ENCODE measurements at places on chromosomes 11 and 22.

DNA sequence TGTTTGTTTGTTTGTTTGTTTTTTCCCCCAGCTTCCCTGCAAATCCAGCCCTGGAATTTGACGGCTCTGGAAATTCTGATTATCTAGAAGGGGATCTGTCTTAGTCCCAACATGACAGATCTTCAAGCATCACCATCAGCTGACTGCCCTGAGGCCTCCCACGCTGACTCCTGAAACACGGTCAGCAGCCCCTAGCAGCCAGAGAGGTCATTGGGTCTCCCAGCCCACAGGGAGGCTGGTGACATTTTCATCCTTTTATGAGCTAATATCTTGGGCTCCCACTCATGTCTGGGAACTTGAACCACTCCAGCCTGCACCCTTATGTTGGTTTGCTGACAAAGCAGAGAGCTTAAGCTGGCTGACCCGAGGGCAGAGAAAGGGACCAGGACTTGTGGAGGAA, 66.0 kb upstream of the TIMP3 start:
- no peak for DNase-seq

DNA sequence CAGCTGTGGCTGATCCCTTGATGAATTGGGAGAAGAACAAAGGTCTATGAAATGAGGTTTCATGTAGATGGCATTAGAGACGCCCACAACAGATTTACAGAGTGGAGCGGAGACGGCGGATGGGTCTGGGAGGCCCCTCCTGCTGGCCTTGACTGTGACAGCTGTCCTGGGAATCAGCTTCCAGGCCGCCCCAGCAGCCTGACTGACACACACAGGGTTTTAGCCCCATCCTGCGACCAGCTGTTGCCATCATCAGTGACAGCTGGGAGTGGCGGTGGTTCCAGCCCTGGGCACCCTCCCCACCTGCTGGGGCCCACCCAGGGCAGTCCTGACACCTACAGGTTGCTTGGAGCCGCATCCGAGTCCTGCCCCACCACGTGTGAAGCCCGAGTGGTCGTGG, 64.0 kb upstream of the PPP6R3 start:
- no peak for DNase-seq

- DNase-seq, result no peak
These were observed 59.6 kb downstream of the MTNR1B start for GRCh38 chr11:93028960-93029522.

- DNase-seq, result no peak
These were observed 33.0 kb downstream of the GAS2 start for GRCh38 chr11:22699388-22699787.

DNA sequence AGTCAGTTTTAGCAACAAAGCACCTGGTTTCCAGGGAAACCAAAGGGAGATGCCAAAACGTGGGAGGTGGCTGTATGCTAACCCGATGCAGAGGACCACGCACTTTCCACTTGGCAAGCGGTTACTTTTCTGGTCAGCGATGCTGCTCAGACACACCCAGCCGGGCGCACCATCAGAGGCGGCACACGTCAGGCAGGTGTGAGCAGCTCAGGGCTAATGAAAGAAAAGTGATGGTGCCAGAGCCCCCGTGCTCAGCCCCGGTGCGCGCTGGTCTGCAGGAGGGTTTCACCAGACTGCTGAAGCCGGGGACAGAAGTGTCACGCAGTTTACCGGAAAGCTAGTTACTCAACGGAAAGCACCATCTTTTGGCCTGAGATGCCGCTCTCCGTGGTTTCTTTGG, 5.7 kb downstream of the LTO1 start:
- no peak for DNase-seq

DNA sequence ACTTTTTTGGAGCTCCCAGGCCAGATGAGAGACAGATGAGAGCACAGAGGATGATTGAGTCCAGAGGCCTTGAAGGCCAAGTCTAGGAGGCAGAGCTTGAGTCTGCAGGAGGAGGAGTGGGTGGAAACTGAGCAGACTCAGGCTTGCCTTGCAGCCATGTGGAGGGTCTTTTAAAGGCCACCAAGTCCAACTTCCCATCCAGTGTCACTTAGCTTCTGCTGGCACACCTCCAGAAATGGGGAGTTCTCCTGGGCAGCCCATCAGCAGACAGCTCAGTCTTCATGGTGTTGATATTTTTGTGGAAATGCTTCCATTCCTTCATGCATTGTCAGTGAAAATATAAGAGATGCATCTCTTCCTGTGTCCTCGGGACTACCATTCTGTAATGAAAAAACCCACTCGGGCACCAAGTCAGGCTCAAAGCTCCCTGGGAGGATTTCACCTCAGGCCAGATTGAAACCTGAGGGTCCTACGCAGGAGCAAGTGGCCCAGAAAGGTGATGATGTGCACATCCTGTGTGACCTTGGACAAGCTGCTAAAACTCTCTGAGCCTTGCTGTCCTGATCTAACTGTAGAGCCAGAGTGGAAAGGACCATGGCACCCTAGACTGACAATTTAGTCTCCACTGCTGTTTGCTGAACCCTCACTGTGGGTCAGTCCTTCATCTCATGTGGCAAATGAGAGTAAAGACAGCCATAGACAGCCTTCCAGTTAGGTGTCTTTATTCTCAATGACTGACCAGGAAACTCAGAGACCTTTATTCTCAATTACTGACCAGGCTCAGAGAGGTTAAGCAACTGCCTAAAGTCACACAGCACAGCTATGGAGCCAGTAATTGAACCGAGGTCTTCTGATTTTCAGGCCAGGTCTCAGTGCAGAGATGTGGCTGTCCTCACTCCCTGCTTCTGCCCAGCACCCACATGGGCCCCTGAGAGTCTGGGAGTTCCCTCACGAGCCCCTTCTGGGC, 2.9 kb upstream of the LRRC32 start:
- no peak for DNase-seq

DNA sequence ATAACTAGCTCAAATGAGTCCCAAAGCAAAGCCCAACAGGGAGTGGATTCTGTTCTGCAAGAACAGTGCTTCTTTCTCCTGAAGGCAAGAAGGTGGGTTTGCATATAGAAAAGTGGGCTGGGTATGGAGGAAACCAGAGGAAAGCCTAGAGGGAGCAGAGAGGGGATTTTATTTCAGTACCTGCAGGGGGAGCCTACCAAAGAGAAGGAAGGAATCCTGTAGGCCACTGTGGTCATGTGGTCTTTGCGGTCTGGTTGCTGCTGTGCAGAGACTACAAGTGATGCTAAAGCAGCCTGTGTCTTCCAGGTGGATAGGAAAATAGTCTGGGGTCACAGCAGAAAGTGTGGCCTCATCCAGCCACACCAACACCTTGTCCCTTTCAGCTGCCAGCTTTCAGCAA, 33.2 kb upstream of the ZBTB16 start:
- DNase-seq, result no peak

GRCh38 chr22:22944268-22944985, 56.8 kb downstream of the IGLL5 start:
- DNase-seq, result no peak

GRCh38 chr22:36790648-36791047, 14.7 kb upstream of the IFT27 start:
- no peak for DNase-seq

- DNase-seq, result no peak
These were observed 76.5 kb downstream of the ZC3H12C start for GRCh38 chr11:110169738-110170137.

DNA sequence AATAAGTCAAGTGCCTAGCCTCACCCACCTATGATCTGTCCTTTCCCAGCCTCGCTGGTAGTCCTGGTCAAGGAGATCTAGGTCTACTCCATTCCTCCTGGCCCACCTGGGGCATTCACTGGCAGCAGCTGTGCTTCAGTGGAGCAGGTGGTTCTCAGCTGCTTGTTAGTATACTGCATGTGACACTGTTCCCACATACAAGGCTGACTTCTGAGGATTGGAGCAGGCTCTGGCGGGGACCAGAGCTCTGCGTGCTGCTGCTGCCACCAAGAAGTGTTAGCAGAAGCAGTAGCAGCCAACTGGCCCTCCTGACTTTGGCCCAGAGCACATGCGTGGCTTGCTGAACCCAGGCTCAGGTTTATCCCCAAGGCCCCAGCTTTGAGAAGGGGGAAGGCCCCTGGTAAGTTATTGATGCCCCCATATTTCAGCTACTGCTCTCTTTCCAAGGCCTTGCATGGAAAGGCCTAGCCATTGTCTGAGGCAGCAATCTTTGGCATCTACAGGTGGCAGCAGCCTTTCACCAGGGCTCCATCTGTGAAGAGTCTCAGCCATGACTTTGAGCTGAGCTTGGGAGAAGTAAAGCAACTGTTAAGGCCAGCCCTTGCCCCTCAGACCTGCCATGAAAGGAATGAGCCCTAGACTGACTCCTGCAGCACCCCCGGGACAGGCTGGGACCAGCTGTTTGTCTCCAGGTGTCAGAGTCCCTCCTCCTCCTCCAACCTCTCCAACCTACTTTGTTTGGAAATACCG, 26.5 kb downstream of the ARHGAP1 start:
- no peak for DNase-seq

DNA sequence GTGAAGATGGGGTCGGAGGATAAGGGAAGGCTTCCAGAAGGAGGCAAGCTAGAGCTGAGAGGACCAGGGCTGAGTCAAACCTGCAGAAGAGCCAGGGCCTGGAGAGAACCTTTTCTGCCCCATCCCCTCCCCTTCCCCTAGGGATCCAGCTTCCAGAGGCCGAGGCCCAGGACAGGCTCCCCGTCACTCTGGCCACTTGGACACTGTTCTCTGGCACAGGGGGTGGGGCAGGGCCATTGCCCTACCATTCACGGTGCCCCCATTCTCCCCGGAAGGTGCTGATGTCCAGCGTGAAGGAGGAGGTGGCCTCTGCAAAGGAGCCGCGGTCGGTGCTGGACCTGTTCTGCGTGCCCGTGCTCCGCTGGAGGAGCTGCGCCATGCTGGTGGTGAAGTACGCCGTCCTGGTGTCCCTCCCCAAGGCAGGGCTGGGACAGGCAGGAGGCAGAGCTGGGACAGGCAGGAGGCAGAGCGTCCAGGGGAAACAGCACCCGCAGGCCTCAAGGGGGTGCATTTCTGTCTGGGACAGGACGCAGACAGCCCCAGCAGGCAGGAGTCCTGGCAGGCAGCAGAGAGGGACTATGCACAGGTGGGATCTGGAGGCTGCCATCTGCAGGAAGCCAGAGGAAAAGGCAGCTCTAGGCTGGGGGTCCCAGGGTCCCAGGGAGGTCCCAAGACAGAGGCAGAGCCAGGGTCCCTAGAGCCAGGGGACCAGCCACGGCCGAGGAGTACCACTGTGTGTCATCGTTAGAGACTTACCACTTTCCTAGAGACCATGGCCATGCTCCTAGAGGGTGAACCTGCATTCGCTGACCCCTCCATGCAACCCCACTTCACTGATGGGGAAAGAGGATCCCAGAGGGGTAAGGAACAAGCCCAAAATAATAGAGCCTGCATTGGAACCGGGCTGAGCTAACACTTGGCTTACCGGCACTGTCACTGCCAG, 25.8 kb upstream of the SLC22A12 start:
- no peak for DNase-seq

- no peak for DNase-seq
These were observed 541.9 kb upstream of the CADM1 start for GRCh38 chr11:116046127-116046526.

GRCh38 chr11:94175535-94175934, 46.9 kb downstream of the PANX1 start:
- DNase-seq, result no peak

DNA sequence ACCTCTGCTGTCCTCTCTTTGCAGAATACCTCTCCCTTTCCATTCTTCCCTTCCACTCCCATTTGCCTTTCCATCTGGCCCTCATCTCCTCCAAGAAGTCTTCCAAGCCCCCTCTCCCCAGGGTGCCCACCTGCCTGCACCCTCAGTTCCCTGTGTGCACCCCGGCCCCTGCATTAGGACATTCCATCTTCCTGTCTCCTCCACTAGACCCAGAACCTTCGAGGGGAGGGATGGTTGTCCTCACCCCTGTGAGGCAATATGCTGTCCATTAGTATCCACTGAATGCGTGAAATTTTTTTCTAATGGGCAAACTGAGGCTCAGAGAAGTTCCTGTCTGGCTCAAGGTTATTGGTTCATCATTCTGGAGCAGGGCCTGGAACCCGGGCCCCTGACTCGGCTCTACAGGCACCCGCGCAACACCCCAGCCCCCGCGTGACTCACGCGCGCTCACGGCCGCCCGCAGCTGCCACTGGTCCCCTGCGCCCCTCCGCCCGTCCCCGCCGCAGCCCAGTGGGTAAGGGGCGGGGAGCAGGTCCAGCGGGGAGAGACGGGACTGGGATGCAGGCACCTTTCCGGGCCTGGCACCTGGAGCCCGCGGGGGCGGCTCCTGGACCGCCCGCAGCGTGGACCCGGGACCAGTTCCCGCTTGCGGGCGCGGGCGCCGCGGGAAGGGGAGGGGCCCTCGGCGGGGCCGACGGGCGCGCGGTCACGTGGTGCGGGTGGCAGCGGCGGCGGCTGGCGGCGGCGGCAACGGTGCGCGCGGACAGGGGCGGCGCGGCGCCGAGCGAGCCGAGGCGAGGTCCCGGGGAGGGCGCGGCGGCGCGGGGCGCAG, 7.0 kb downstream of the SEPTIN3 start:
- peak; percentile 76 for DNase-seq

DNA sequence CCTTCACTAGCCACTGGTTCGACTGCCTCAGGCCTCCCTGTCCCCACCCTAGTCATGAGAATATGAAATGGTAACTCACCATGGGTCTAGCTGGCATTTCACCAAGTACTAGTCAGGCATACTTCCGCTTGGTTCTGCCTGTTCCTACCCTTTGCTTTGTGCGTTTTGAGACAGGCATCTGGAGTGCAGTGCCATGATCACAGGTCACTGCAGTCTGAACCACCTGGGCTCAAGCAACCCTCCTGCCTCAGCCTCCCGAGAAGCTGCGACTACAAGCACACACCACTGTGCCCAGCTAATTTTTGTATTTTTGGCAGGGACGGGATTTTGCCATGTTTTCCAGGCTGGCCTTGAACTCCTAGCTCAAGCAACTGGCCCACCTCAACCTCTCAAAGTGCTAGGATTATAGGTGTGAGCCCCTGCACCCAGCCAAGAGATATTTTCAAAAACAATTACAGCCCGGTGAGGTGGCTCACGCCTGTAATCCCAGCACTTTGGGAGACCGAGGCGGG, 14.1 kb downstream of the HRAS start:
- DNase-seq, result no peak

GRCh38 chr11:35404388-35404775, 15.0 kb downstream of the SLC1A2 start:
- DNase-seq, result no peak

DNA sequence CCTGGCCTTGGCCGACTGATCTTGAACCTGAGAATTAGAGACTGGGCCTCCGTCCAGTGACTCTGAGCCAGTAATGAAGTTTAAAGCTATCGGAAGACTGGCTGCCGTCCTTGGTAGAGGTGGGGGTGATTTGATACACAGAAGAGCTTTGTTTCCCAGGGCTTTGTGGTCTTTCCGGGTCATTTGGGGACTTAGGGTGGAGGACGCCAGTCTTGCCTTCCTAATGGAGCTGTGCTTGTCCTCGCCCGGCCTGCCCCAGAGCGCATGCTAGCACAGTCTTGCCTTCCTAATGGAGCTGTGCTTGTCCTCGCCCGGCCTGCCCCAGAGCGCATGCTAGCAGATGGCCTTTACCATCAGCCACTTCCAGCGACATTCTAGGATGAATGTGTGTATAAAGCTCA, 65.8 kb downstream of the ST3GAL4 start:
- no peak for DNase-seq

GRCh38 chr22:48173061-48173772, 1410.8 kb downstream of the TBC1D22A start:
- no peak for DNase-seq

All from germinal center (tissue), 1 donor.